MV-4-11 (cell line): ENCODE measurements at places on chromosomes 3 and 15.

DNA sequence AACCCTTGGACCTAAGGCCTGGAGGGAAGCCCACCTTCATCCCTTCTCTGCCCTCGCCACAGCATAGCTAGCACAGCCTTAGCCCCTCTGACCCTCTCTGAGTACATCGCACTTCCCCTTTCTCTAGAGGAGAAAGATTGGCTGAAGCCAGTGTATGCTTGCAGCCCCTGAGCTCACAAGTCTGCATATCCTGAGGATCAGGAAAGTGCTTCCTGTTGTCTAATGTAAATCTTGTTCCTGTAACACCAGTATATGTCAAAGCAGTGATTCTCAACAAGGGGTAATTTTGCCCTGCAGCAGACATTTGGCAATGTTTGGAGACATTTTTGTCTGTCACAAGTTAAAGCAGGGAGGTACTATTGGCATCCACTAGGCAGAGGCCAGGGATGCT is 2.2 kb upstream of the PRKCD start:
- peak; percentile 80 for DNase-seq

GRCh38 chr3:121545049-121545573 is 677 bp downstream of the POLQ start:
- DNase-seq, result no peak

- DNase-seq, result peak; percentile 3
Observed at GRCh38 chr3:101148001-101148400, 154.8 kb upstream of the ABI3BP start.

- peak; percentile 96 for DNase-seq
Observed at GRCh38 chr3:161035711-161036110, 69.4 kb downstream of the B3GALNT1 start.

GRCh38 chr15:58410353-58410752 is 21.4 kb upstream of the LIPC start:
- peak; percentile 27 for DNase-seq

DNA sequence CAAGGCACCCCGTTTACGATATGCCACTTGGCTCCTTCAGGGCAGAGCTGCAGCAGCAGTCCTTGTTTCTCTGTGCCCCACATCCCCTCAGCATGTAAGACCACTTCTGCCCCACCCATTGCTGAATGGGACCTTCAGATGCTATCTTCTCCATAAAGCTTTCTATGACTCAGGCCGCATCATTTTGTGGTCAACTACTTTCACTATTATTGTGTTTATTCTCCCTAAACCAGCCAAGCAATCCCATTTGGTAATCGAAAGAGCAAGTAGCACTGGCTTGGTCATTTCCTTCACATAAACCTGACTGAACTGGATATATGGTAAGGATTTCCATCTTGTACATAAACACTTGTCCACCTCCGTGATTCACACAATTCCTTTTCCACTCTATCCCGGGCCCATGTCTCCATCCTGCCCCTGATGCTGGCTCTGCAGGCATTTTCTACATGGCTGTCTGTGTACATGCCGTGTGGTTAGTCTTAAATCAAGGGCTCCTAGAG is 25.7 kb downstream of the LIPC start:
- DNase-seq, result peak; percentile 85

DNA sequence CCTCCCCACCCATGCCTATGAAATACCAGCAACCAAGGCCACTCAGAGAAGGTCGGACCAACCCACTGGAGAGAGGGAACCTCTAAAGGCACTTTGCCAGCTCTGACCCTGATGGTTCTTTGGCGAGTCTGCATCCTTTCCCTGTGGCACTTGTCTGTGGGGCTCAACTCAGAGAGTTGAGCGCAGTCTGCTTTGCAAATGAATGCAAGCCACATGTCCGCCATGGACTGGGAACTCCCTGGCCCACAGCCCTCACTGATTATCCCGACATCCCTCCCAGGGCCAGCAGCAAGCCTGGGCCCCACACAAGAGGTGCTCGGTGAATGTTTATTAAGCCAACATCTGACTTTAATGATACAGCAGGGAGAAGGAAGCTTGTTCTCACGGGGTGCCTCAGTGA is 55.5 kb upstream of the HES1 start:
- DNase-seq, result no peak

DNA sequence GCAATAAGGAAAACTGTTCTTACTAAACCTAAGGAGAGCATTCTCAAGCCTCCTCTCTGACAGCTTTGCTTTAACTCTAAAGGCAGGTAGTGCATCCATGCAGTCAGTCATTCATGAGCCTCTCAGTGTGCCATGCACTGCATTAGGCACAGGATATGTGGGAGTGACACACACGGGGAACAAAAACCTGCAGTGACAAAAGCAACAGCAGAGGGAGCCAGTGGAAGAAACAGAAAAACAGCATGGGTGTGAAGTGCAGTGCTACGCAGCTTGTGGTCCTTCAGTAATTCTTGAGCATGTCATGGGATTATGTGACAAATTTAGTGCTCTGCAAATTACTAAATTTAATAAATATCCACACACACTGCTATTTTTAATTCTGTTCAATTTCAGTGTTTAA is 230.7 kb downstream of the BBX start:
- peak; percentile 50 for DNase-seq

- no peak for DNase-seq
Observed at GRCh38 chr3:177137774-177138705, 59.2 kb downstream of the TBL1XR1 start.

- no peak for DNase-seq
Observed at GRCh38 chr3:129503471-129504291, 24.8 kb upstream of the RHO start.

DNA sequence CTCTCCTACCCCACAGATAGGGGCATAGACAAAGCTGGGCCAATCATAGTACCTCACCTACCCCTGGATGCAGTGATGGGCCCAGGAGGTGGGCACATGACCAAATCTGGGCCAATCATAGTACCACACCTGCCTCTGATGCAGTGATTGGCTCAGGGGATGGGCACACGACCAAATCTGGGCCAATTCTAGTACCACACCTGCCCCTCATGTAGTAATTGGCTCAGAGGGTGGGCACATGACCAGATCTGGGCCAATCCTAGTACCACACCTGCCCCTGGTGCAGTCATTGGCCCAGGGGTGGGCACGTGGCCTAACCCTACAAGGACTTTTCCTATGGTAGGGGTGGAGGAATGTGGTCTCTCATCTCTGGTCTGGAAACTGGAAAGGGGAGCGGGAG is 56.9 kb upstream of the MEF2A start:
- DNase-seq, result no peak

GRCh38 chr15:28985691-28986090 is 99.9 kb downstream of the APBA2 start:
- peak; percentile 46 for DNase-seq

DNA sequence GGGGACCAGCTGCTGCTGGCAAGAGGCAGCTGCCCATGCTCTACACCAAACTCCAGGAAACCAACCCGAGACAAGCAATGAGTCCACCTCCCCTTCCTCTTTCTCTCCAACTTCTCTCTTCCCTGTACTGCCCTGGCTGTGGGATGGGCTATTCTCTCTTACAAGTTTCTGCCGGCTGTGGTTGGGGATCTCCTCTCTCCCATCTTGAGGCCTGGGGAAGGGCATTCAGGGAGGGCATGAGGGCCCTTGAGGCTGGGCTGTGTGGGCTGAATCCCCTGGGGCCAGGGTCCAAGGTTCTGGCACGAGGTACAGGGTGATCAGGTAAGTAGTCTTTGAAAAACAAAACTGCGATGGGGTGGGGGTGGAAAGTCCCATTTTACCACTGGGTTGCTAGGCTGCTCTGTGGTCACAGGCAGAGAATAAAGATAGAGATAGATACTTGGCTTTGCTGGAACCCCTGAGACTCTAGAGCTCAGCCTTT is 32.3 kb upstream of the CTSH start:
- DNase-seq, result peak; percentile 71

DNA sequence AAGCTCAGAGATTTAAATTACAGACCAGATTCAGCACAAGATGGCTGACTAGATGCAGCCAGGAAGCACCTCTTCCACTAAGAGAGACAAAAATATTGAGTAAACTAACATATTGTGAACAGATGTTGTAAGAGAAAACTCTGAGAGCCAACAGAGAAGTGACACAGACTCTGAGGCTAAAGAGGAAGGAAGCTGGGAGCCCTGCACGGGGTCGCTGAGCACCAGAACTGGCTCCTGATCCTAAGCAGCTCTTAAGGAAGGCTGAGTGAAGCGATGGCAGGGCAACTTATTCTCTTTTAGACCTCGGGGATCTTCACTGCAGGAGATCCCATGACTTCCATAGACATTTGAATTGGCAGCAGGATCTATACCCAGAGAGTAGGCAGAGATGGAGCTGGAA is 578.0 kb upstream of the GRM7 start:
- DNase-seq, result peak; percentile 37

DNA sequence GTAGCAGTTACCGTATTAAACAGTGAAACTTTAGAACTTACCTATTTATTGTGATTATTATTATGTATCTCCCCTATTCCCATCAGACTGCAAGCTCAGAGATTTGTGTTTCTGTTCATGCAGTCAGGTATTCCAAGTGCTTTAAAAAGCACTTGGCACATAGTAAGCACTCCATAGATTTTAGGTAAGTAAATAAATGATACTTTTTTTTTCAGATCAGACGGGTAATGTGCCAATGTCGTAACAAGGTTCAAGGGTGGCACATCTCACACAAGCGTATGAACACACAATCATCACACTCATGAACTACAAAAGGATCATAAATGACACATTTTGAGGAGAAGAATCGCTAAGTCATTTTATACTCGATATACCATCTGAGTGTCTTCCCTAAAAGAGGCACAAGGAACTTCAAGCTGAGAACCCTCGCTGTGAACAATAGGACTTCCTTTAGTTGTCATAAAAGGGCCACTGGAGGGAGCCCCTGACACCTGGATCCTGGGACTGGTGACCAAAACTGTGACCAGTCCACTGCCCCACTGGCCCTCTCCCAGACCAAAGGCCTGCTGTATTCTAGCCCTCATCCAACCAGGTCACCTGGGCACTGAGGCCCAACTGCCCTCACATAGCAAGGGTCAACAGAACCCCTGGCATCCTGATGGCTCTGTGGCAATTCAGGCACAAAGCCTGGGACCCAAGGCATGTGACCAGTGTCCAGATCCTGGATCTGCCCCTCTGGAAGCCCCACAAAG is 32.1 kb downstream of the KIF9 start:
- DNase-seq, result peak; percentile 54

DNA sequence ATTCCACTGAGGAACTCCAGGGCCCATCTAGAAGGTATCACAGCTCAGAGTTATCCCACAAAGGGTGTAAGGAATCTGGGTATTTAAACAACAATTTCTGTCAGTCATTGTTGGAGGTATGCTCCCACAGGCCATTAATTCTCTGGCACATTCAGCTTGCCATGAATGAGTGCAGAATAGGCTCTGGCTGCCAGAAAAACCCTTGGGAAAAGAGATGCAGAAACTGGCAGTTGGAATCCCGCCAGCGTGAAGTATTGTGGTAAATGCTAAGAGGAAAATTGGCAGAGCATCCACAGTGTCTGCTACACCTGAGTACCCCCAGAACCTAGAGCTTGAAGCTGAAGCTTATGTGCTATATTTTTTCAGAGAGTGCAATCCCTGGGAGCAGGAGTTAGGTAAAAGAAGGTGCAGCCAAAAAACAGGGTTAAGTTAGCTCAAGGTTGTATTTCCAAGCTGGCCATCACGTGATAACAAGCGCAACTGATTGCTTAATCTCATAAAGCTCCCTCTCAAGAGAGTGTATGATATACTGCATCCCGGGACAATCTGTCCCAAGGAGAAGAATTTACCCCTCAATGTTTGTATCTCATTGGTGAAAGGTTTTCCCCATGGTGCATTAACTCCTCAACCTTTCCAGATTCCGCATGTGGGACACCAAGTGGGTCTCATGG is 94.2 kb upstream of the ACP3 start:
- DNase-seq, result no peak

GRCh38 chr3:38029400-38030125 is at the start of gene PLCD1:
Gene PLCD1, minus strand, starts transcription at chr3:38029642. Its CDS starts 103 bp downstream, at chr3:38029539.
- no peak for DNase-seq

- no peak for DNase-seq
Observed at GRCh38 chr3:107824822-107825371, 265.9 kb downstream of the CD47 start.

GRCh38 chr3:194481103-194481502 is 5.7 kb downstream of the ATP13A3 start:
- DNase-seq, result peak; percentile 68

DNA sequence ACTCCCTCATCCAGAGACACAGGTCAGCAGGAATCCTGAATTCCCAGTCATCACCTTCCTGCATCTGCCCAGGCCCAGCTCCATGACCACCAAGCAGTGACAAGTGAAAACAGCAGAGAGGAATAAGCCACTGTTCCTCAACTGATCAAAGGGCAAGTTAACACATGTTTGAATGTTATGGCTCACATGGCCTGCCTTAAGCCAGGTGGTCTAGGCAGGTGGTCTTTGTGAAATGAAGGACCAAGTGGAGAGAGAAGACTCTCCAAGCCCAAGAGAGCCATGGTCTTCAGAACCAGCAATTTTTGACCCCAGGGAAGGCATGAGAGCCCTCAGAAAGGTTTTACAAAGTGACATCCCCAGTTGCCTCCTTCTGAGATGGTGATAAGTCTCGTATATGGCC is 161.8 kb downstream of the EPHB1 start:
- no peak for DNase-seq

- DNase-seq, result no peak
Observed at GRCh38 chr15:78204351-78205309, 29.7 kb downstream of the ACSBG1 start.

GRCh38 chr3:39501968-39502837 is 34.7 kb downstream of the MOBP start:
- DNase-seq, result no peak

DNA sequence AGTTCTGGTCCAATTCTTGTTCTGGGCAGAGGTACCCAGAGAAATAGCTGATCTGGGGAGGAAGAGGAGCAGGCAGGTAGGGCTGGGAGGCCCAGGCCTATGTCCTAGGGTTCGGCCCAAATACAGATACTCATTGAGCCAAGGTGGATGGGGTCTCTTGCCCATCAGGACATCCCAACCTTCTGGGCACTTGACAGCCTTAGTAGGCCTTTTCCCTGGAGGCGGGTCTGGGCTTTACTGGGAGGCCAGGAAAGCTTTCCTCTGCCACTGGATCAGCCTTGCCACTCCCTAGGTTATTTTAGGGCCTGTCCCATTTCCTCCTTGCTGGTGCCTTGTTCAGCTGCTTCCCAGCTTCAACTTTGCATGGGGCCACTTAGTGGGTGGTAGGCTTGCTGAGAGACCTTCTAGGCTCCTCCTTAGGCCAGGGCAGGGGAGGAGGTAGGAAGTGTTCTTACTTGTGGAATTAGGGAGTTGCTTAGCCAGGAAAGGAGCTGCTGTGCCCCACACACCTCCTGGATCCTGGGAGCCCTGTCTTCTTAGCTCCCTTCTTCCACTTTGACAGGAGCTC is 9.7 kb downstream of the TEX264 start:
- no peak for DNase-seq

DNA sequence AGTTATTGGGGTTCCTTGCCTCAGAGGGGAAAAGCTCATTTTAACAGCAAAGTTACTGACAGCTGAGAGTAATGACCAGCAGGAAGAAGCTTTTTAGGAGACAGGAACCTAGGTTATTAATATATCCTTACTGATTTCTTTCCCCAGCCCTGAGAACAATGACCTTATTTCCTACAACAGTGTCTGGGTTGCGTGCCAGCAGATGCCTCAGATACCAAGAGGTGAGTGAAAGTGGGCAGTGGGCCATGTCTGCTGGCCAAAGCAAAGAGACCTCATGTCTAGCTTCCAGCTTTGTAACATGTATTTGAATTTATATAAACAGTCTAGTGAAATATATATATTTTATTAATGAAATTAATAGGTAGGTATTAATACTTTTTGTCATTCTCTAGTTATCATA is 5.0 kb downstream of the CCNDBP1 start:
- DNase-seq, result no peak

- DNase-seq, result no peak
Observed at GRCh38 chr3:122955916-122956692, 71.5 kb downstream of the SEMA5B start.
